ENCODE measurements at places on chromosomes 4 and X.
A peak's percentile ranks its signal among the peaks of the same experiment; 100 is the strongest.

DNA sequence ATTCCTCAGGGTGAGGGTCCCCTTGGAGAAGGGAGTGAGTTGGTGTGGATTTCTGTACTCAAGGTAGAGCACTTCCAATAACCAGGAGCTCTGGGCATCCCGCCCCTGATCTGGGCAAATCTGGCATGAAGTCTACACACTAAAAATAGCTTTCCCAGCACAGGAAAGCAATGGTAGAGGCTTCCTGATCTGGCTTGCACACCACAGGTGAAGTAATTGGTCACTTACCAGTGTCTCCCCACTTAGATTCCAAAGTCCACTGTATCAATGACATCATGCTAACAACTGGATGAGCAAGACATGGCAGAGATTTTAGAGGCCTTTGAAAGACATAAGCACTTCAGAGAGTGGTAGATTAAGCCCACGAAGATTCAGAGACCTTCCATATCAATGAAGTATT lies 17.8 kb upstream of the IDS start:
- no peak for DNase-seq

DNA sequence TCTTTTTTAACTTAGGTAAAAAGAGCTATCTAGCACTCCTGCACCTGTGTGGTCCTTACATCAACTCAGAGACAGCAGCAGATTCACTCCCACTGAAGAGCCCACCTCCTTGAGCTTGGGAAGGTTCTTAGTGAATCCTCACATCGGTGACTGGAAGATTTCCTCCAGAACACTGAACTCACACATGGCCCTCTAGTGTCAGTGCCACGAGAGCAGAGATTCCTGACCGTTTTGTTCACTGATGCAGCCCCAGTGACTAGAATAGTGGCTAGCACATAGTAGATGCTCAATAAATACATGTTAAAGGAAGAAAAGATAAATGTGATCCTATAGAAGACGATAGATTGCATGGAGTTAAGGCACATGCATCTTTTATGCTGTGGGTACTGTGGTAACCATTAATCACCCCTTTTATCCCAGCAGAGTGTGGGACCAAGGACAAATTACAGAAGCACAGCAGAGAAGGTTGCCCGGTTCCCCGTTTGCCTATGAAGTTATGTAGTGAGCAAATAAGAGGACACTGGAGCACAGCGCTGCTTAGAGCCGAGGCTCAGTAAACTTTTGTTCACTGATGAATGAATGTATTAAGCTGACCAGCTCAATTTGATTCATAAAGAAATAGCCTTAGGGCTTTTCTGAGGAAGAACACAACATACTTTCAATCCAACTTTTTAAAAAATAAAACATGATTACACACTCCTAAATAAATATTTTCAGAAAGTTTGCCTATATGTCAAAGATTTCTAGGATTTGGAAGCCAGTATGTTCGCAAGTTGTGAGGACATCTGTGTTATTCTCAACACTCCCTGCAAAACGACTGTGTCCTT lies 8.7 kb downstream of the GASK1B start:
- no peak for DNase-seq

DNA sequence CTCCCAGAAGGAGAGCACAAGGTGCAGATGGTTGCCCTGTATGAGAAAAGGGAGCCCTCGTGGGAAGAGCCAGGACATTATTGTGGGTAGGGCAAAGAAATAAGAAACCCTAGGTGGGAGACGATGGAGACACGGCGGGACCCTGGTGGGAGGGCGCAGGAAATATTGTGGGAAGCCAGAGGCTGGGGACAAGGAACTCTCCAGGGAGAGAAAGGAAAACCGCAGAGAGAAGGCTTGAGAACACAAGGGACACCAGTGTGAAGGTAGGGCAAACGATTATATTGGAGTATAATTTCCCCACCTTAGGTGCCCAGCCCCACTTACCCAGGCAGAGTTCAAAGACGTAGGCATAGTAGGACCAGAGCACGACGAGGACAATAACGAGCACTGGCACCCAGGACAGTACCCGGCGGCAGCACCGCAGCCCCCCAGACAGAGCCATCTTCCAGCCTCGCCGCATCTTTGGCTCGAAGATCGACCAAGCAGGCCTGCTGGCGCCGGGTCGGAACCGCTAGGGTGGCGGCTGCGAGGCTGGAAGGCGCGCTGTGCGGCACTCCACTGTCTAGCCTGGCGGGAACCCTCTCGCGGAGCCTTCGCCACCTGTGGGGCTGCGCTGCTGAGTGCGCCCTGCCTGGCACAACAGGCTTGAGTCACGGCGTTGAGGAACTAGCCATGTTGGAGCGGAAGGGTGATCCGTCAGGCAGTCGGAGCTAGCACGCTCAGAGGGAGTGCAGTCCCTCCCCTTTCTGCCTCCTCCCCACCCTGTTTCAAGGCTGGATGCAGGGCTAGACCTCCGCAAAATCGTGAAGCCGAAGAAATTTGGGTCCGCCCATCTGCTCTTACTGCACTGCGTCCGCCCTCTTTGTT lies at the start of gene ZDHHC15:
Gene ZDHHC15 (minus strand): TSS at position 473 of the 867 bp plus-strand sequence. CDS start 13 bp downstream, at position 460.
- DNase-seq: peak; percentile 53

- no peak for DNase-seq
These were observed 1118.2 kb downstream of the ARAP2 start for GRCh38 chr4:35125995-35126712.

GRCh38 chr4:1246901-1247863 lies 1.7 kb downstream of the CTBP1 start:
- DNase-seq: no peak

- no peak for DNase-seq
These were observed 16.9 kb upstream of the XPNPEP2 start for GRCh38 chrX:129721870-129722269.

DNA sequence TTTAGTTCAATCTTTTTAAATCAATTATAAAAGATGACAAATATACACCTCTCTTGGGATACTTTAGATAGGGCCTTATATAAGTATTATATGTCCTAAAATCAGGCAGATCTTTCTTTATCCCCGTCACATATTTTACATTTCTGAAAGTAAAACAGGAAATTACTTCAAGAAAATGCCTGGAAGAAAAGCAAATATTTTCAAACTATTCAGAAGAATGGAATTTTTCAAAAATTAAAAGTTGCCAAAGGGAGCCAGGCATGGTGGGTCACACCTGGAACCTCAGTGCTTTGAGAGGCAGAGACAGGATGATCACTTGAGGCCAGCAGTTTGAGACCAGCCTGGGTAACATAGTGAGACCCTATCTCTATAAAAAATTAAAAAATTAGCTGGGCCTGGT lies 34.4 kb downstream of the MGARP start:
- DNase-seq: no peak

- no peak for DNase-seq
These were observed 4.3 kb downstream of the RPS3A start for GRCh38 chr4:151103758-151104157.

DNA sequence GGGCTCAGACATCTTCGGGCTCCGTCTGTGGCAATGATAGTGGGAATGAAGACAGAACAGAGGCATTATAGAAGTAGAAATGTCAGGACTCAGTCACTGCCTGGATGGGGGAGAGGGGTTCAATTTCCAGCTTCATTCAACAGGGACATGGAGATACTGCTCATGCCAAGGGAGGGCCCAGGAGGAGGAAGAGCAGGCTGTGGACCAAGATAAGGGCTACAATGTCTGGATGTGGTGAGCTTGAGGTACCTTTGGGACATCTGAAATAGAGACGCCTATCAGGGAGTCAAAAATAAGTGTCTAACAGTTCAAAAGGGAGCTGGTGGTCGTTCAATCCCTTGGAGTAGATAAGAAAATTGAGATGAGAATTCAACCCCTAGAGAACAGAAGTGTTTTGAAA lies 34.5 kb downstream of the ELF4 start:
- DNase-seq: no peak

GRCh38 chr4:73904491-73904890 lies 35.3 kb downstream of the CXCL1 start:
- DNase-seq: no peak

DNA sequence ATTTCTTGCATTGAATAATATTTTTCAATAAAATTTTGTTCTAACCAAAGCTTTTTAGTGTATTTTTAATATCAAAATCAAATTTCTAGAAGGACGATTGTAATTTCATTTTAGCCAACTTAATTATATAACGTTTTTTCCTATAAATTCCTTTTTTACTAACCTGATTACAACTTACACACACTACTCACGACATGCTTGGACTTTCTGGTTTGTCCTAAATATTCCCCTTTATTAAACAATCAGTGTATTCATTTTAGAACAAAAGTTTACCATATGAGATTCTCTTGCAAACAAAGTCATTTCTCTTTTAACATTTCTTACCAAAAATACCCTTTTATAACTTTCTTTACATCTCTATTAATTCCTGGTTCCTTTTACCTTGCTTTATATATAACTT lies 173.7 kb downstream of the PWWP3B start:
- DNase-seq: no peak

DNA sequence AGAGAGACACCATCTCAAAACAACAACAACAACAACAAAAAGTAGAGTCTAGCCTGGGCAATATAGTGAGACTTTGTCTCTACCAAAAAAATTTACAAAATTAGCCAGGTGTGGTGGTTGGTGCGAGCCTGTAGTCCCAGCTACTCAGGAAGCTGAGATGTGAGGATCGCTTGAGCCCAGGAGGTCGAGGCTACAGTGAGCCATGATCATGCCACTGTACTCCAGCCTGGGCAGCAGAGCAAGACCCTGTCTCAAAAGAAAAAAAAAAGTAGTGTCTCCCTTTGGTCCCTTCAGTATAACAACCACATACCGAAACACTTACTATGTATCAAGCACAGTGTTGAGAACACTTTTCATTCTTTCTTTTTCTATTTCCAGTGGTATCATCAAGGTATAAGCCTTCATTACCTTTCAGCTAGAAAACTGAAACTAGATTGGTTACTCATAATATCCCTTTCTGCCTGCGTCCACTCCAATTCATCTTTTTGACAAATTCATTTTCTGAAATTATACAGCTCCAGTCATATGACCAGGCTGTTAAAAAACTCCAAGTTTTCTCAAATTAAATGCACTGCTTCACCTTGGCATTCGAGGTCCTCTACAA lies 54.1 kb downstream of the RPS6KA3 start:
- DNase-seq: no peak

DNA sequence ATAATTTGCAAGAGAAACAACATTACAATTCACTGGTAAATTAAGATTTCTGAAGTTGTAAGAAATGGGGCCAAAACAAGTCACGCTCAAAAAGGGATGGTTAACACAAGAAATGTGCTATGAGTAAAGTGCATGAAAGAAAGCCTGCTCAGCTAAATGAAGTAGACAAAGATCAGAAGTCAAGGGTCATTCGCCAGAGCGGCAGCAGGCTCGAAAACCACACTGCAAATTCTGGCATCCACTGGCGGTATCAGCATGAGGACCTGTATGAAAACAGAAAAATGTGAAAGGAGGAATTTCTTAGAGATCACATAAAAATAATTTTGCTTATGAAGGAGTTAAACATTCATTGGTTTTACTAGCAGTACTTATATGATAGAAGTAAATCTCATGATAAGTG lies 49.6 kb downstream of the FBXL5 start:
- no peak for DNase-seq

GRCh38 chr4:88353324-88353723 lies 25.3 kb upstream of the HERC6 start:
- no peak for DNase-seq

GRCh38 chrX:6568031-6568430 lies 33.1 kb upstream of the VCX3A start:
- DNase-seq: no peak

DNA sequence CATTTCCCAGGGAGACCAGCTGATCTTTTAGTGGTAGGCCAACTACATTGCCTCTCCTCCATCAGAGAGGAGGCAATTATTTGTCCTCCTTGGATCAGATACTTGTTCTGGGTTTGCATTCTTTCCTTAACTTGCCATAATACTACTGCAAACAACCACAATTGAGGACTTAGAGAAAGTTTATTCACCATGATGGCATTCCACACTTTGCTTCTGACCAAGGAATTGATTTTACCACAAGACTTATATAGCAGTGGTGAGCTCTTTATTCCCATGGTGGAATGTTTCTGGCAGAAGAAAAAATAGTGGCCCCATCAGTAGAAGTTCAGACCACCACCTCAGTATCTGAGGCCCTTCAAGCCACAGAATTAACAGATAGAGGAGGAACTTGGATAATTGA lies 123.9 kb upstream of the PPP3CA start:
- DNase-seq: no peak

GRCh38 chrX:17964871-17965270 lies 103.8 kb upstream of the RAI2 start:
- no peak for DNase-seq

DNA sequence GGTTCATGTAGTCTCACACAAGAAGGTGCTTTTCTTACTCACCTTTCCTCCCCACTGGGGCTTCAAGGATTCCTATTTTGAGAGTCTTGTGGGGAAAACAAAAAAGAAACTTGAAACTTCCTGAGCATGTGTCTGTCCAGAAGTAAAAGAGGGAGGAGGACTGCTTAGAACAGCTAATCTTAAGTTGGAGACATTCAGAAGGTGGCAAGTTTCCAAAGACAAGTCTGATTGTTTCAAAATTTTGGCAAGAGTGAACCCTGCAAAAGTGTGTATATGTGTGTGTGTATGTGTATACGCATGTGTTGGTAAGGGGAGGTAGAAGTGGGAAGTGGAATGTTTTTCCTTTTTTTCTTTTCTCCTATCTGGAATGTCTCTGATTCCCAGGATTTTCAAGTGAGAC lies 189.0 kb upstream of the FRMPD4 start:
- DNase-seq: no peak

DNA sequence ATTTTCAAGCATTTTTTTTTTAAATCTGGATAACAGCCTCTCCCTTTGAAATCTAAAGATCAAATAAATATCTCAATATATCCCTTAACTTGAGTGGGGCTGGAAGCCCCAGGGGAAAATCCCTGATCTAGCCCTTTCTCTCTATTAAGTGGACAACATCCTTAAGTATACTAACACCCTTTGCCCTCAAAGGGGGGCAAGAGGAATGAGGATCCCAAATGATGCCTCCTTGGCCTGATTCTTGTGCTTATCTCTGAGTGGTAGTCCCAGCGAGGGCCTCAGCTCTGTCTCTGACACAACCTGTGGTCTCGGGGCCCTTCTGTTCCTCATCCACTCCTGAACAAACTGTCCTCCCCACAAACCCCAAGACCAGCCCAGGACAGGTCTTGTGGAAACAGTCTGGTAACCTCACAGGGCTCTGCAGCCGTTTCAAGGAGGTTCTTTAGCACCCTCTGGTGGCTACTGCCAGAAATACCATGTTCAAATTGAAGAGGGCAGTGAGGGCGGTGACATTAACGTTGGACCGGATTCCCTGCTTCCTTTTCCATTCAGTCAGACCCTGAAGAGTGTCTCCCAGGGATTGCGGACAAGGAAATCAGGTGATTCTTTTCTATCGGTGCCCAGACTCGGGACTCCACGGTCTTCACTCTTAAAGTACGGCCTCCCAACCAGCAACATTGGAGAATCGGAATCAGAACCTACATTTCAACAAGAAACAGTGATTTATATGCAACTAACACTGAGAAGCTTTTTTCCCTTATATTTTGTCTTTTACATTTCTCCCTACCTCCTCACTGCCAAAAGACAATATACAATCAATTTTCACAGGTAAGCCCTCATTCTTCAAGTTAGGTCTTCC lies 13.0 kb downstream of the CXCL13 start:
- no peak for DNase-seq

Measured in DMS79 treated with DMSO at 0.1 percent for 48 hours (cell line).